ENCODE measurements at places on chromosomes 1 and 21.

- DNase-seq, result no peak
- H3K4me1 ChIP-seq, result no peaks in the 10 kb centered on the region
- H3K27ac ChIP-seq, result no peak overlapping the region
Observed at GRCh38 chr1:84598846-84599741, 24.9 kb upstream of the CTBS start.

GRCh38 chr1:244296447-244296846 lies 155.3 kb downstream of the ADSS2 start:
- no peak overlapping the region for H3K27ac ChIP-seq
- H3K36me3 ChIP-seq, result no peaks in the 10 kb centered on the region
- peaks cover 6% of the 10 kb centered on the region for H3K4me1 ChIP-seq
- DNase-seq, result no peak
- H3K4me3 ChIP-seq, result no peak overlapping the region
- no peaks in the 10 kb centered on the region for H3K27me3 ChIP-seq

- no peak overlapping the region for H3K27ac ChIP-seq
- H3K4me3 ChIP-seq, result no peak overlapping the region
- DNase-seq, result no peak
- H3K27me3 ChIP-seq, result no peaks in the 10 kb centered on the region
Observed at GRCh38 chr1:203149188-203149840, 21.8 kb downstream of the ADORA1 start.

DNA sequence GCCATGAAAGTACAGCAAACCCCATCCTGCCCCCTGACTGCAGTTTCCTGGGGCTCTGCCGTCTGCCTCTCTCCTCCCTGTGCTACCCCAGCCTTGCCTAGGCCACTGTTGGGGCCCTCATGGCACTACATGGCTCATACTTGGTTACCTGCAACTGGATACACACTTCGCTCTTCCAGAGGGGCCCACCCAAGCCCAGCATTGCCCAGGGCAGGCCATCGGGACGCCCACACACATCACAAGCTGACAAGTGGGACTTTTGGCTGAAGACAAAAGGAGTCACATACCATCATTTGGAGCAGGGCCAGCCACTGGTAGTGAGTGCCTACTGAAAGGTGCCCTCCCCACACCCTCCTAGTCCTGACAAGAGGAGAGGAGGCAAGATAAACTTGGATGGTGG lies 82.8 kb downstream of the CD247 start:
- H3K4me1 ChIP-seq, result no peaks in the 10 kb centered on the region
- H3K27me3 ChIP-seq, result no peaks in the 10 kb centered on the region
- H3K36me3 ChIP-seq, result no peaks in the 10 kb centered on the region
- DNase-seq, result no peak

GRCh38 chr1:66535853-66536252 lies 1.9 kb downstream of the SGIP1 start:
- H3K27ac ChIP-seq, result no peak overlapping the region
- H3K27me3 ChIP-seq, result peaks cover 7% of the 10 kb centered on the region
- H3K4me1 ChIP-seq, result peaks cover 6% of the 10 kb centered on the region
- H3K36me3 ChIP-seq, result no peaks in the 10 kb centered on the region

GRCh38 chr21:34360488-34361241 lies 3.1 kb upstream of the KCNE2 start:
- no peak overlapping the region for H3K4me3 ChIP-seq
- no peaks in the 10 kb centered on the region for H3K27me3 ChIP-seq
- no peaks in the 10 kb centered on the region for H3K36me3 ChIP-seq
- H3K4me1 ChIP-seq, result no peaks in the 10 kb centered on the region
- DNase-seq, result no peak

GRCh38 chr1:109482791-109483671 lies 674 bp upstream of the ATXN7L2 start:
- H3K27ac ChIP-seq, result no peak overlapping the region
- H3K4me1 ChIP-seq, result no peaks in the 10 kb centered on the region
- DNase-seq, result peak; percentile 60
- H3K36me3 ChIP-seq, result no peaks in the 10 kb centered on the region
- no peaks in the 10 kb centered on the region for H3K27me3 ChIP-seq
- H3K4me3 ChIP-seq, result peak overlapping the region; percentile 88

DNA sequence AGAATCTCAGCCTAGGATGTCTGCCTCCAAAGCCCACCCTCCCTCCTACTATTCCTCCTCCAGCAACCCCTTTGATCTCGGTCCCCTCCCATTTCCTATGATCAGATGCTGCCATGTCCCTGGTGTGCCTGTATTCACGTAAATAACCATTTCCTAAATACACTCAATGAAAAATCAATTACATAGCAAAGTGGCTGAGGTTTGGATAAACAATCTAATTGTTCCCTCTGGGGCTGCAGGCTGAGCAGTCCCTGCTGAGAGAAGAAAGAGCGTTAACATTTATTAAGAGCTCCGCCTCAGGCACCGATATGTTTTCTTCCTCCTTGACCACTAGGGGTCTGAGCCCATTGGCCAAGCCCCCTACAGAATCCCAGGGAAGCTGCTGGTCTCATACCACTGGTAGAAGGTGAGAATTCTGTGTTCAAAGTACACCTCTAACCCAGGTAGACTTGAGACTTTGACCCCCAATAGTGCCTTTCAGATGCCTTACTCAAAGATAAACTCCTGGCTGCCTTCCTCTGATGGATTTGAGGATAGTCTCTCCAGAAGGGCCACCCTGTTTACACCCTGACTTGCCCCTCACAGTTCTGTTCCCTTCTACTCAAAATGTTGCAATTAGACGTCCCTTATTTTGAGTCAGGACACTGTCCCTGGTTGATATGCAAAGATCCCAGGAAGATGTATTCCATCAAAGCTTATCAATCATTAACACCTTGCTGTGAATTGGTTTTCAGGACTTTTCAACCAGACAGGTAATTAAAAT lies 33.9 kb upstream of the CAMK1G start:
- H3K36me3 ChIP-seq, result no peaks in the 10 kb centered on the region
- H3K27ac ChIP-seq, result no peak overlapping the region
- H3K4me1 ChIP-seq, result no peaks in the 10 kb centered on the region
- no peak overlapping the region for H3K4me3 ChIP-seq
- no peak for DNase-seq

DNA sequence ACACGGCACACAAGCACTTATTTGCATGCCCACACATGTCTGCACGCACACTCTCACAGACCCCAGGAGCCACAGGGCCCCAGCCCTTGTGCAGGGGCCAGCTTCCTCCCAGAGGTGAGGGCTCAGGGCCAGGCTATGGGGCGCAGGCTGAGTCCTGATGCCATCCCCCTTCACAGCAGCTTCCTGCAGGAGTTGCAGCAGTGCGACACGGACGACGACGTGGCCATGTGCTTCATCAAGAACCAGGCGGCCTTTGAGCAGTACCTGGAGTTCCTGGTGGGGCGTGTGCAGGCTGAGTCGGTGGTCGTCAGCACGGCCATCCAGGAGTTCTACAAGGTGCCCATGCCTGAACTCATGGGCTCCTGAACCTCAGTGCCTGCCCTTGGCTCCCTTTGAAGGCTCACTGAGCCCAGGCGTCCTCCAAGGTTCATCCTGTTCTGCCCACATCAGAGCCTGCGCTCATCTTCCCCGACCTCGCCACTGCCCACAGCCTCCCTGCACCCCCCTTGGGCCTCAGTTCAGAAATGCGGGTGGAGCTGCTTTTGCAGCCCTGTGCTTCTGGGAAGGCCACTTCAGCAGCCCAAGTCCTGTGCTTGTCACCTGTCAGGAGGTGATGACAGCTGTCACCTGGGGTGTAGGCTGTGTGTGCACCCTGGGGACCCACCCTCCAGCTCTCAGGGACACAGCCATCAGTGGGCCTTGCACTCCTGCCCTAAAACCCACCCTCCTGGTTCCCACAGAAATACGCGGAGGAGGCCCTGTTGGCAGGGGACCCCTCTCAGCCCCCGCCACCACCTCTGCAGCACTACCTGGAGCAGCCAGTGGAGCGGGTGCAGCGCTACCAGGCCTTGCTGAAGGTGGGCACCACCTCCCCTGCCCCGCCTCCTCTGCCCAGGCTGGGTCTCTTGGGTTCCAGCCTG lies 66.6 kb downstream of the TRIM11 start:
- no peaks in the 10 kb centered on the region for H3K36me3 ChIP-seq
- H3K4me3 ChIP-seq, result no peak overlapping the region
- DNase-seq, result peak; percentile 16
- no peak overlapping the region for H3K27ac ChIP-seq

GRCh38 chr1:79633456-79633855 lies 626.9 kb upstream of the ADGRL4 start:
- no peaks in the 10 kb centered on the region for H3K4me1 ChIP-seq
- H3K27me3 ChIP-seq, result no peaks in the 10 kb centered on the region
- H3K36me3 ChIP-seq, result no peaks in the 10 kb centered on the region
- no peak overlapping the region for H3K27ac ChIP-seq
- H3K4me3 ChIP-seq, result no peak overlapping the region

GRCh38 chr1:10186331-10187025 lies 23.9 kb upstream of the KIF1B start:
- no peaks in the 10 kb centered on the region for H3K36me3 ChIP-seq
- no peak overlapping the region for H3K4me3 ChIP-seq
- DNase-seq, result no peak
- no peak overlapping the region for H3K27ac ChIP-seq
- H3K4me1 ChIP-seq, result no peaks in the 10 kb centered on the region

DNA sequence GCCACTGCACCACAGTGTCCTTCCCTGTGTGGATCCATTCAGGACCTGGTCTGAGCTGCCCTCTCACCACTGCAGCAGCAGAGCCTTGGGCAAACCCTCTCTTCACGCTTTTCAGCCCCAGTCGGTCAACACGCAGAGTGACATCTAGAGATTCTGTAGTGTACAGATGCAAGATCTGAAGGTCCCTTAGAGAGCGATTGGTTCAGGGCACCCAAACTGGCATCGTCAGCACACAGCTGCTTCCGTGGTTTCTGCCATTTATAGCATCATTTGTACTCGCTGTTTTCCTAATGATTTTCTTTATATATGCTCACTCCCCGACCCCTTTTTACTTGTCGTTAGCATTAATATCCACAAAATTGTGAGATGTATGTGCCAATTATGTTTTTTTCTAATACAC lies 1.5 kb upstream of the ASCL5 start:
- no peak for DNase-seq
- no peak overlapping the region for H3K4me3 ChIP-seq
- no peaks in the 10 kb centered on the region for H3K4me1 ChIP-seq
- H3K27me3 ChIP-seq, result no peaks in the 10 kb centered on the region
- no peaks in the 10 kb centered on the region for H3K36me3 ChIP-seq
- no peak overlapping the region for H3K27ac ChIP-seq

Data from right lobe of liver (tissue), 6 donors.